Suppressor macrophage treated with lipopolysaccharide for 1 hour (primary cell): ENCODE measurements at places on chromosomes 13 and 19.
A peak's percentile ranks its signal among the peaks of the same experiment; 100 is the strongest.

- DNase-seq, result no peak
Observed at GRCh38 chr19:19230999-19231398, 19.2 kb downstream of the NCAN start.

DNA sequence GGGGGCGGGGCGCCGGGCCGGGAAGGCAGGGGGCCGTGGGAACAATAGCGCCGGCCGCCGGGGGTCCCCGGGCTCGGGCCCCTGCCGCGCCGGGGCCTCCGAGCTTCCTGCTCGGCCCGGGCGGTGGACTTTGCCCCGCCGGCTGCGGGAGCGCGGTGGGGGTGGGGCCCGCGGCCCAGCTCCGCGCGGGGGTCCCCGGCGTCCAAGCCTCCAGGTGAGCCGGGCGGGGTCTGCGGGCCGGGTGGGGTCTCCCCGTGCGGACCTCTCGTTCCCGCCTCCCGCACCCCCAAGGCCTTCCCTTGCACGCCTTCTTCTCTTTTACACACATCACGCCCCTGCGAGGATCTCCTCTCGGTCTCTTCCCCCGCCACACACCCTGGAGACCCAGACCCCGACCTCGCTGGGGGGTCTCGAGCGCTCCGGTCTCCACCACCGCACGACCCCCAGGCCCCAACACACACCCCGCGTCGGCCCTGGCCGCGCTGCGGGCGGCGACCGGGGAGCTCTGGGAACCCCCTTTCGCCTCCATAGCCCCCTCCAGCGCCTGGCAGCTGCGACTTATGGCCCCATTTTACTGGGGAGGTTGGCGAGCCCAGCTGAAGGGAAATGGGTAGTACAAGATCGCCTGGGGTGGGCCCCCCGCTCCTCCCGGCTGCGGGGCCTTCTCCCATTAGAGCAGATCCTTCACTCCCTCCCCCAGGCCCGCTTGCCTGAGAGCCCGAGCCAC lies 711 bp downstream of the CAMSAP3 start:
- DNase-seq, result no peak

DNA sequence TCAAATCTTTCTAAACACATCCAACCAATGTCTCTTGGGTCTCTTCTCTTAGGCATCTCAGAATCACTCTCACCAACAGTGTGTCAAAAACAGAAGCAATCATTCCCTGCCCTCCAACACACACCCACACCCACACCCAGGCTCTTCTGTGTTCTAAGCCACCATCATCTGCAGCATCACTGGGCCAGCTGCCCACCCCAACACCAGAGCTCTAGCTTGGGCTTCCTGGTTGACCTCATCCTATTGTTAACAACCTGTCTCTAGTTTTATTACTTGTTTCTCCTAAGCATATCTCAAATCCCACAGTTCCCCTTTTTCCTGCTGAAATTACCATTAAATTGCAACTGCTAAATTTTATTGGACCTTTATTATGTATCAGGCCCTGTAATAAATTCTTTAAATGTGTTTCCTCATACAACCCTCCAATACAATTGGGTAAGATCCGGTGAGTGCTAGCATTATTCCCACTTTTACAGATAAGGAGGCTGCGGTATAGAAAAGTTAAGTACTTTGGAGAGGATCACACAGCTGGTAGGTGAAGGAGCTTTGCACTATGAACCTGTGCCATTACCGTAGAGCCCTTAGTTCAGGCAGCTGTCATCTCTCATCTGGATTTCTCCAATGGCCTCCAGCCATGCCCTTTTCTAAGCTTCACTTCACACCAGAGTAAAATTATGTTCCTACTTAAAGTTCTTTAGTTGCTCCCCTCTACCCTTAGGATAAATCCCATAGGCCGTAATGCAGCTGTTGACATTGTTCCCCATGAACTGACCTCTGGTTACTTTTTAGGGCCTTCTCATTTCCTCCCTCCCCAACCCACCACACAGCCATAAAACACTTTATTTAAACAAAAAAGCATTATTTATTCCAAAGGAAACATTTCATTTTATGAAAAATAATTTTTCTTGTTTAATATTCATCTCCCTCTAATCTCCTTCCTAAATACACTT lies 227.7 kb downstream of the B3GLCT start:
- DNase-seq, result no peak

GRCh38 chr13:52147225-52147624 lies 12.2 kb downstream of the NEK3 start:
- no peak for DNase-seq

GRCh38 chr13:25868490-25868889 lies 183.3 kb downstream of the SHISA2 start:
- no peak for DNase-seq

DNA sequence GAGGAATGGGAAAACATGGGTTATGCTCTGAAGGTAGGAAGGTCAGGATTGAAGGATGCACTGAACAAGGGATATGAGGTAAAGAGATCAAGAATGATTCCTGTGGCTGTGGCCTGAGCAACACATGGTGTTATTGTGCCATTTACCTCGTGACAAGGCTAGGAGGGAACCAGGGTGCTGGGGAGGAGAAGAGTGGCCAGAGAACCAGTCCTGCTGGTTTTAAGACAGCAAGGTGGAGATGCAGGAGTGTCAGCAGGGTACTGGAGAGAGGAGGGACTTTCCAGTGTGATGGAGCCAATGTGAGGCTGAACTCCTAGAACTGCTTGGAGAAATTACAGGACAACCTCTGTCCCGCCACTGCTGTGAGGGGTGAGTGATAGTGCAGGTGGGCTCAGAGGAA lies 282.4 kb downstream of the MYO16 start:
- DNase-seq, result no peak

- no peak for DNase-seq
Observed at GRCh38 chr13:78997902-78998629, 339.1 kb upstream of the OBI1 start.

- peak; percentile 60 for DNase-seq
Observed at GRCh38 chr19:28485292-28485691, 727.7 kb downstream of the UQCRFS1 start.

GRCh38 chr19:52101866-52102562 lies 6.4 kb upstream of the ZNF841 start:
- no peak for DNase-seq

DNA sequence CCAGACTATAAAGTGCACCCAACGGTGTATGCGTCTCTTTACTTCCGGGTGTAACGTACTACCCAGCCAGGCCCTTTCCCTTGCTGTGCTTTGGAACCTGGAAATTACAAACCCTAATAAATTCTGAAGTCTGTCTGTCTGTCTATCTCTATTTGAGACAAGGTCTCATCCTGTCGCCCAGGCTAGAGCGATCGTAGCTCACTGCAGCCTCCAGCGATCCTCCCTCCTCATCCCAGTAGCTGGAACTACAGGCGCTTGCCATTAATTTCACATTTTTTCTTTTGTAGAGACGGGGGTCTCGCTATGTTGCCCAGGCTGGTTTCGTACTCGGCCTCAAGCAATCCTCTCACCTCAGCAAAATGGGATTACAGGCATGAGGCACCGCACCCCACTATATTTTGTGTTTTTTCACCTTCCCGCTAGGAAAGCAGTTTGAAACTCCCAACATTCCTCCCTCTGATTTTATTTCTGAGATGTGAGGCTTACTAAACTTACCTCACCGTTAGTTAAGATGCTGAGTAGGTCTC lies 469 bp upstream of the RNF6 start:
- no peak for DNase-seq

DNA sequence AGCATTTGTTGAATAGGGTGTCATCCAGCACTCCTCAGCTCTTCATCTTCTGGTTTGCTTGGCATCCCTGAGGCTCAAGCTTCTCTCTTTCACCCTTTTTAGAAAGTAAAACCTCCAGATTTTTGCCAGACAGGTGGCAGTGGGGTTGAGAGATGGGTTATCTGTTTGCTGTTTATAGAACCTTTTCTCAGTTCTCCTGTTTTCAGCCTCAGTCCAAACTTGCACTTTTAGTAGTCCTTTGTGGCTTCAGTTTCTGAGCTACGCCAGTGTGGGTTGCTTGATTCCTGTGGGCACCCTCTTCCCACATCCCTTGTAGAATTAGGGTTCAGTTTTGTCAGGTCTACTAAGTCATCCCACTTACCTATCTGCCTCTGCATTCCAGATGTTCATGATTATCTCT lies 147.9 kb downstream of the PAN3 start:
- no peak for DNase-seq

- DNase-seq, result no peak
Observed at GRCh38 chr13:31937436-31937835, 94.1 kb upstream of the FRY start.

- peak; percentile 42 for DNase-seq
Observed at GRCh38 chr13:110250258-110250891, 56.6 kb downstream of the COL4A1 start.

- no peak for DNase-seq
Observed at GRCh38 chr13:114230575-114230974, 4.1 kb upstream of the CDC16 start.

DNA sequence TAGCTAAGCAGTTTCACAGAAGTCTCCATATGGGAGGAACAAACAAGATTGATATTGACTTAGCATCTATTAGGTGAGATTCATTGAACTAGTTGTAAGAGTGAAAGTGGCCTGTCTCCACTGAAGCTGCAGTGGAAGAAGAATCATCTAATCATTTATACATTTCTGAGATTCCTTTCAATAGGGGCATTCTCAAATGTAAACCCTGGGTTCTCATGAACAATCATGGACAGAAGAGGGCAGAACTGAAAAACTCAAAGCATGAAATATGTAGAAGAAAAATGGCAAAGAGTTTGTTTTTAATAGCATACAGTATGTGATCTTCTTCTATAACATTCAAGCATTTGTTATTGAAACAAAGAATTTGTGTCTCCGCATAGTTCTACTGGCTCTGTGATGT lies 17.6 kb upstream of the POSTN start:
- DNase-seq, result no peak

DNA sequence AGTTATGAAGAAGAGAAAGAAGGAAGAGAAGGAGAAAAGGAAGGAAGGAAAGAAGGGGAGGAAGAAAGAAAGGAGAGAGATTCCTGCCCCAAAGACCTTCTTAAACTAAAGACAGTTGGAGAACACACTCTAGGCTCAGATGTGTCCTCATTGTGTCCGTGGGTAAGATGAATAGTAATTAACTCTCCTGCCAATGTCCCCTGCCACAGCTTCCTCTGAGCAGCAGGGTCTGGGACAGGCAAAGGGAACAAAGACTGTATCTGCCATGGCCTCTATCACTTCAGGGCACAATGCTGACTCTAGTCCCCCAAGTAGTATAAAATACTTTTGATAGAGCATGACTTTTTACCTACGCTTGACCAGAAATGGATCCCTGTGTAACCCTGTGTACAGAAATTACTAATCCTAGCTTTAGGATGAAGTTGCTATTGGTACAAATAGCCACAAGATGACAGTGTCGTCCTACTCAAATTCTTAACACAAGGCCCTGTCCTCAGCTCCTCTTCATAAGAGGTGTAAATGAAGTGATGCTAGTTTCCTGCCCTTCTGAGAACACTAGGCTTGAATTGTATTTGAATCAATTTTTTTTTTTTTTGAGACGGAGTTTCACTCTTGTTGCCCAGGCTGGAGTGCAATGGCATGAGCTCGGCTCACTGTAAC lies 186.2 kb upstream of the GPR12 start:
- peak; percentile 50 for DNase-seq
